ENCODE measurements at places on chromosomes 7 and 10.

- no peak for DNase-seq
Observed at GRCh38 chr7:30382607-30383006, 96.0 kb downstream of the NOD1 start.

DNA sequence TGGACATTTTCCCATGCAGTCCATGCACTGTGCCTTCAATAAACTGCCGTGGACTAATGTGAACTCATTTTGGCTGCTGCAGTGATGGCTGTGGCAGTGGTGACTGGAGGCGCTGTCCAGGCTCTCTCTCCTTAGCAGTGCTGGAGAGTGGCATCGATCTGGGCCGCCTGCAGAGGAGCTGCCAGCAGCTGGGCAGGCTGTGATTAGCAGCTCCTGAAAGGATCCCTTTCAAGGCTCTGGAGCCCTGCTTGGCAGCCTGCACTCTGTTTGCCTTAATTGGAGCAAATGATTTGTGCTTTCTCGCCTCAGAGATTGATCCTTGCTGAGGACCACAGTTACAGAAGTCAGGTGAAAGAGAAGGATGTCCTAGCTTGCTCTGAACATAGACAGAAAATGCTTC, 130.1 kb upstream of the VWC2 start:
- no peak for DNase-seq

DNA sequence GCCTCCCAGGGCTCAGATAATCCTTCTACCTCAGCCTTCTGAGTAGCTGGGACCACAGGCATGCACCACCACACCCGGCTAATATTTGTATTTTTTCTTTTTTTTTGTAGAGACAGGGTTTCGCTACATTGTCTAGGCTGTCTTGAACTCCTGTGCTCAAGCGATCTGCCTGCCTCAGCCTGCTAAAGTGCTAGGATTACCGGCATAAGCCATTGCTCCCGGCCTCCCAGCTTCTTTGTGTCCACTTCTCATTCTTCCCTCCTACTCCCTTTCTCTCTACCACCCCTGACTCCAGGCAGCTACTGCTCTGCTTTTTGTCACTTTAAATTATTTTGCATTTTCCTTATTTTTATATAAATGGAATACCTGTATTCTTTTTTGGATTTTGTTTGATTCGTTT, 83.4 kb downstream of the PALS2 start:
- no peak for DNase-seq

GRCh38 chr10:4546500-4546899, 279.5 kb upstream of the AKR1E2 start:
- peak; percentile 8 for DNase-seq

DNA sequence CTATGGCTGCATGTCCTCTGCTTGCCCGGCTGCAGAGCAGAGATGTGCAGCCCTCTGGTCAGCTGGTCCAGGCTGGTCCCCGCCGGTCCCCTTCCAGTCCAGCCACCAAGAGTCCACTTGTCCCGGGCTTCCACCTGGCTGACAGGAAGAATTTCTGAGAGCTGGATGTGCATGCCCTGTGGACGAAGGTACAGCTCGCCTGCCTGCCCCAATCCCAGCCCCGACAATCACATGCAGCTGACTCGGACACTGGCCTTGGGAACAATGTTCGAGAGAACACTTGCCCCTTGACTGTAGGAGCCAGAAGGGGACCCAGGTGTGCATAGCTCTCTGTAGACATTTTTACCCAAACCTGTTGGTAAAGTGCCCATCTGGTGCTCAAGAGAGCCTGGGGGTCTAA, 11.8 kb downstream of the AVPI1 start:
- DNase-seq: no peak

GRCh38 chr10:95783741-95784140, 27.8 kb downstream of the ENTPD1 start:
- no peak for DNase-seq

DNA sequence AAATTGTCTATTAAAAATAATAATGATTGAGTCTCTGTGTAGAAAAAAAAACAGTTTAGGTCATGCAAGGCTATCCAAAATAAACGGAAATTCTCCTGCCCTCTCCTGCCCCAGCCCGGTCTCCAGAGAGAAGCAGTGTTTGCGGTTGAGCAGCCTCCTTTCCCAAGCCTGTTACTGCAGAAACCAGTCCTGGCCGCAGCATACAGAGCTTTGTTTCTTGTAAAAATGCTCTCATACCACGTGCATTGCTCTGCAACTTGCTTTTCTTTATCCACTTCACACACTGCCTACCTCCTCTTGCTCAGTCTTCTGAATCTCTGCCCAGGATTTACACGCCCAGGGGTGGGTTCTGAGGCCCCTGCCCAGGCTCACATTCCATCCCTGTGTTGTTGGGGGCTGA, 34.4 kb upstream of the CUL1 start:
- DNase-seq: no peak

- no peak for DNase-seq
Observed at GRCh38 chr7:157825325-157825724, 488.5 kb downstream of the DNAJB6 start.

GRCh38 chr10:43976292-43976691, 327.6 kb upstream of the ZNF32 start:
- DNase-seq: no peak
